ENCODE measurements at places on chromosomes 3 and 15.

- DNase-seq, result no peak
- H3K27me3 ChIP-seq, result 0 out of 2 replicates have a peak, but pooled peaks cover 2% of the 10 kb centered on the region
- no peak overlapping the region for H3K4me3 ChIP-seq
- peaks cover 11% of the 10 kb centered on the region for H3K4me1 ChIP-seq
- H3K36me3 ChIP-seq, result peaks cover 22% of the 10 kb centered on the region
Observed at GRCh38 chr15:51447855-51448621, 106.6 kb downstream of the GLDN start.

GRCh38 chr15:40789999-40790398, 16.9 kb upstream of the ZFYVE19 start:
- H3K27ac ChIP-seq, result no peak overlapping the region
- peaks cover 41% of the 10 kb centered on the region for H3K4me1 ChIP-seq
- DNase-seq, result no peak
- H3K27me3 ChIP-seq, result no peaks in the 10 kb centered on the region

GRCh38 chr3:98035208-98035607, at the start of gene GABRR3:
TSS of gene GABRR3 (minus strand) at chr3:98035315. CDS start at chr3:98034987, 328 bp downstream.
- no peaks in the 10 kb centered on the region for H3K4me1 ChIP-seq
- H3K4me3 ChIP-seq, result no peak within 1 kb of the TSS
- no peak for DNase-seq
- peaks cover 8% of the 10 kb centered on the region for H3K27me3 ChIP-seq
- no peak within 1 kb of the TSS for H3K27ac ChIP-seq

GRCh38 chr3:119300991-119301391, 6.8 kb downstream of the ARHGAP31 start:
- DNase-seq, result no peak
- H3K27ac ChIP-seq, result peak overlapping the region; percentile 71
- peak overlapping the region; percentile 37 for H3K4me3 ChIP-seq

- H3K27ac ChIP-seq, result no peak overlapping the region
- no peaks in the 10 kb centered on the region for H3K27me3 ChIP-seq
- no peak overlapping the region for H3K4me3 ChIP-seq
- H3K4me1 ChIP-seq, result peaks cover 4% of the 10 kb centered on the region
- H3K36me3 ChIP-seq, result no peaks in the 10 kb centered on the region
Observed at GRCh38 chr3:119401069-119401468, 62.3 kb downstream of the TMEM39A start.

- H3K27ac ChIP-seq, result no peak overlapping the region
- peaks cover 3% of the 10 kb centered on the region for H3K27me3 ChIP-seq
- H3K4me1 ChIP-seq, result peaks cover 2% of the 10 kb centered on the region
- no peak for DNase-seq
- no peak overlapping the region for H3K4me3 ChIP-seq
Observed at GRCh38 chr15:66675446-66675845, 26.6 kb upstream of the SMAD6 start.

GRCh38 chr3:138474163-138474562, 39.7 kb downstream of the ESYT3 start:
- no peak overlapping the region for H3K27ac ChIP-seq
- no peak for DNase-seq
- no peak overlapping the region for H3K4me3 ChIP-seq
- no peaks in the 10 kb centered on the region for H3K36me3 ChIP-seq
- peaks cover 15% of the 10 kb centered on the region for H3K4me1 ChIP-seq

GRCh38 chr3:63352008-63352279, 73.8 kb downstream of the SYNPR start:
- H3K27ac ChIP-seq, result no peak overlapping the region
- DNase-seq, result no peak
- peaks cover 1% of the 10 kb centered on the region for H3K27me3 ChIP-seq

- no peaks in the 10 kb centered on the region for H3K27me3 ChIP-seq
- no peaks in the 10 kb centered on the region for H3K36me3 ChIP-seq
- no peak for DNase-seq
Observed at GRCh38 chr3:89635137-89635536, 527.7 kb downstream of the EPHA3 start.

- peak overlapping the region; percentile 34 for H3K4me3 ChIP-seq
- H3K27ac ChIP-seq, result peak overlapping the region; percentile 47
- no peaks in the 10 kb centered on the region for H3K27me3 ChIP-seq
- DNase-seq, result no peak
Observed at GRCh38 chr3:63980019-63980418, 43.3 kb downstream of the PSMD6 start.

- no peaks in the 10 kb centered on the region for H3K36me3 ChIP-seq
- peak overlapping the region; percentile 90 for H3K27ac ChIP-seq
- H3K4me3 ChIP-seq, result peak overlapping the region; percentile 94
- no peaks in the 10 kb centered on the region for H3K27me3 ChIP-seq
- DNase-seq, result no peak
Observed at GRCh38 chr3:169240786-169241486, 422.6 kb downstream of the MECOM start.

DNA sequence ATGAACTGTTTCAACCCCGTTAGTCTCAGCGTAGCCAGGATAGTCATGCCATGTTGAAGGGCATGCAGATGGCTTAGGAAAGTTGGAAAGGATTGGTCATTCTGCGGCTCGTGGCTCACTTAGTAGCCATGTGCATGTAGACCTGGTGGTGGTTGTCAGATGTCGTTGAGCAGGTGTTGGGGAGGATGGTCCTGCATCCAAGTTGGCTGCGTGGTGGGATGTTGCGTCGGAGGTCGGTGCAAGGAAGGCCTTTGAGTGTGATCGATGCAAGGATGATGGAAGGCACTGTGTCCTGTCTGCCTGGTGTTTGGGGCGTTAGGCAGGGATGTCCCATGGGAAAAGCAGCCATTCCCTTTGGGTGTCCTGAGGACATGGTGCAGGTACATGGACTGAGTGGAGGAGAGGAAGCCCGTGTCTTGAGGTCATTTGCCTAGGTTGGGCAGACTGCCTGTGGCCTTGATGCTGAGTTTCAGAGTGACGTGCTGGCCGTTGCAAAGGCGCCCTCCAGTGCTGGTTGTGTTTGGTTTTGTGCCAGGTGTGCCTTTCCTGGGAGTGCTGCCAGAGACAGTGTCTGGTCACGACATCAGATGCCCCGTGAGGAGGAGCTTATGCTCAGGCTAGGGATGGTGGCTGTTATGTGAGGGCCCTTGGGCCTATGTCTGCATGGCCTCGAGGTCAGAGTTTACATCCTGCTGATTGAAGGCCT, 103.4 kb downstream of the SNRPN start:
- H3K27me3 ChIP-seq, result peaks cover 13% of the 10 kb centered on the region
- no peak overlapping the region for H3K4me3 ChIP-seq
- no peak for DNase-seq
- no peaks in the 10 kb centered on the region for H3K4me1 ChIP-seq
- no peak overlapping the region for H3K27ac ChIP-seq

- H3K4me1 ChIP-seq, result no peaks in the 10 kb centered on the region
- H3K27ac ChIP-seq, result no peak overlapping the region
- no peak for DNase-seq
- H3K4me3 ChIP-seq, result no peak overlapping the region
- H3K27me3 ChIP-seq, result peaks cover 14% of the 10 kb centered on the region
- no peaks in the 10 kb centered on the region for H3K36me3 ChIP-seq
Observed at GRCh38 chr3:51373658-51374421, 11.3 kb upstream of the MANF start.

DNA sequence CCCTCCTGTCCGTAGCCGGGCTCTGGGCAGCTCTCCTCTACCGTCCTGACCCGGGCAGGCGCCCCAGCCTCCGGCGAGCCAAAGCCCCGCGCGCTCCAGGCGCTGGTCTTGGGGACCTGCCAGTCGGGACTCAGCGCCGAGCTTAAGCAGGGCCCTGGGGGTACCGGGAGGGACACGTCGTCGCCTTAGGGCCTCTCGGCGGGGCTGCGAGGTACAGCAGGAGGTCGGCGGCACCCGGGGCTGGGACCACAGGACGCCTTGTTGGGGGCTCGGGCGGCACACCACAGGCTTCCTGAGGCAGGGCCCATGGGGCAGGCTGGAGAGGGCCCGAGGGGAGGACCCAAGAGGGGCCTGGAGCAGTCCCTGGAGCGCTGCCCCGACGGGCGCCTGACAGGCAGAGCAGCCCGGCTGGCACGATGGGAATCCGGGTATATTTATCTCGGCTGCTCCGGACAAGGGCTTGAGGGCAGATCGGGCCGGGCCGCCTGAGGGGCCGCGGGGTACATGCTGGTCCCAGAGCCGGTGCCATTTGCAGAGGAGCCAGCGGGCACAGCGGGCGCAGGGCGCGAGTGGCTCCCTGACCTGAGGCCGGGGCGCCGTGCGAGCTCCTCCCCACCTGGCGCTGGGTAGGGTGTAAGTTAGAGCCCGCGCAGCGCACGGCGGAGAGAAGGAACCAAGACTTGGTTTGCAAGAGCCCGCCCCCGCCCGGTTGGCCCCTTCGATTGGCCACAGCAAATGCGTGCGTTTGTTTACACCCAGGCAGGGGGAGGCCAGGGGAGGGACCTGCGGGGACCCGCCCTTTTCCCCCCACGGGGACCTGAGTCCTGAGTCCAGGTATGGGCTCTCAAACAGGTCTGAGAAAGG, 574 bp downstream of the SLC38A3 start:
- 0 out of 2 replicates have a peak, but pooled peaks cover 5% of the 10 kb centered on the region for H3K4me1 ChIP-seq
- H3K36me3 ChIP-seq, result no peaks in the 10 kb centered on the region
- DNase-seq, result no peak
- peaks cover 40% of the 10 kb centered on the region for H3K27me3 ChIP-seq
- no peak overlapping the region for H3K4me3 ChIP-seq
- no peak overlapping the region for H3K27ac ChIP-seq

DNA sequence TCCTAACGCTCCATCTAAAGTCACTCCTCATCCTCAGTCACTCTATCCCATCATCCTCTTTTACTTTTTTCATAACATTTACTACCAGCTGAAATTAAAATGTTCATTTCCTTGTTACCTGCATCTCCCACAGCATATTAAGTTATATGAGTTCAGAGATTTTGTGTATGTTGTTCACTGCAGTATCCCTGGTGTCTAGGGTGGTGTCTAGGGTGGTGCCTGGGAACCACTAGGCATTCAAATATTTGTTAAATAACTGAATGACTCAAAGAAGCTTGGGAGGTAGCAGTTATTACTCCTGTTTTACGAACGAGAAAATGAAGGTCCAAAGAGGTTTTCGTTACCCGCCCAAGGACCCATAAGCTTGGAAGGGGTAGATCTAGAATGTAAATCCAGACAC, 1.9 kb upstream of the C3orf49 start:
- H3K4me3 ChIP-seq, result no peak overlapping the region
- DNase-seq, result no peak
- H3K4me1 ChIP-seq, result 0 out of 2 replicates have a peak, but pooled peaks cover 5% of the 10 kb centered on the region
- no peaks in the 10 kb centered on the region for H3K36me3 ChIP-seq

DNA sequence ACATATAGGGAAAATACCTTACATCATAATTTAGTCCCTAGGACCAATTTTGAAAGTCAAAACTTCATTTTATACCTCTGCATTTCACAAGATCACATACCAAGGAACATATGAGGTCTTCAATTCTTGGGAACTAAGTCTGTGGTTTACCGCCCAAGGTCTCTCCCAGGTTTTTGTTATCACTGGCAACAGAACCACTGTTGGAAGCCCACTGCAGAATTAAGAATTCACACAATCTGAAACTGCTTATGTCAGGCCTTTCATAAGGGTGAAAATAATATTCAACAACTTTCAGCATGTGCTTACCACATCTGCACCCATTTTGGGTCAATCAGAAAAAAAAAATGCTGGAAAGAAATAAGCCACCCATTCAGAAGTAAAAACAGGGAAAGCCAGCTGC, 107.2 kb upstream of the MME start:
- H3K36me3 ChIP-seq, result no peaks in the 10 kb centered on the region
- H3K27me3 ChIP-seq, result no peaks in the 10 kb centered on the region
- peak overlapping the region; percentile 1 for H3K27ac ChIP-seq
- H3K4me1 ChIP-seq, result peaks cover 53% of the 10 kb centered on the region
- H3K4me3 ChIP-seq, result no peak overlapping the region

DNA sequence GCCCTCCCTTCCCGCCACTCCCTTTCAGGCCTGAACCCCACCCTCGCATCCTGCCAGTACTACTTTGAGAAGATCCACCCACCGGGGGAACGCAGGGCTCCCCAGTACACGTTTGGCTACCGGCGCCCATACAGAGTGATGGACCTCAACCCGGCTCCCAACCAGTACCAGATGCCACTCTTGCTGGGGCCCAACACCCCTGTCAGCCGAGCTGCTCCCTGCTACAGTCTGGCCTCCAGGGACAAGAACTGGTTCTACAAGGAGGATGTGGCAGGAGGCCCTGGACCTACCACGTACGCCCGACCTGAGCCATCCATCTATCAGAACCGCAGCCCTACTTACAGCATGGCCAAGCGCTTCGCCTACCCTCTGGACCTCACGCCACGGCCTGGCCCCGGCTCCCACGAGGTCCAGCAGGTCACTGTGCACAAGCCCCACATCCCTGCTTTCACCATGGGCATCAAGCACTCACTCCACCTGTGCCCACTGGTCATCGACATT, 14.4 kb upstream of the CSPG4 start:
- H3K27me3 ChIP-seq, result no peaks in the 10 kb centered on the region
- no peaks in the 10 kb centered on the region for H3K36me3 ChIP-seq
- H3K4me1 ChIP-seq, result peaks cover 25% of the 10 kb centered on the region
- no peak overlapping the region for H3K27ac ChIP-seq
- no peak for DNase-seq
- H3K4me3 ChIP-seq, result no peak overlapping the region

- H3K4me3 ChIP-seq, result no peak overlapping the region
- H3K27me3 ChIP-seq, result peaks cover 4% of the 10 kb centered on the region
- no peaks in the 10 kb centered on the region for H3K4me1 ChIP-seq
- no peaks in the 10 kb centered on the region for H3K36me3 ChIP-seq
Observed at GRCh38 chr15:73305331-73306211, 63.2 kb downstream of the HCN4 start.

DNA sequence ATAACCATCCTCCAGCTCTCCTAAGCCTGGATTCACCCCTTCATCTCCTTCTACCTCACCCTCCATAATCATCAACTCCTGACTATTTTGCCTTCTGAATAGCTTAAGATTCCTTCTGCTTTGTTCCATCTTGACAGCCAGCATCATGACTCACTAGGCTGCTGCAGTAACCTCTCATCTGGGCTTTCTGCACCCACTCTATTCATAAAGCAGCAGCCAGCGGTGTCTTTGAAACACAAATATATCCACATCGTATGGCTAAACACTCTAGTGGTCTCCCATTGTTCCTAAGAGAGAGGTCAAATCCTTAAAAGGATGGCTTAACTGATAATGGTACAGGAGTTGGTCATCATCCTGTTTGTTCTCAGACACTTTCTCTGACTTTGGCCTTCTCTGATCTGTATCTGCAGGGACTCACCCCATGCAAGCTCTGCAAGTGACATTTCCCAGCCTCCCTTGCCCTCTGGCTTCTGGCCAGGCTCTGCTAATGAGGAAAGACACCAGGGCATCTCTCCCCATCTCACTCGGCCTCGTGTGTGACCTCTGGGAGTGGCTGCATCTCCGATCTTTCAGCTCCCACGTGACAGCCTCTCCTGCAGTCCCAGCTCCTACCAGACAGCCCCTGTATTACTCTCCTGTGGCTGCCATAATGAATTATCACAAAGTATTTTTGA, 6.2 kb downstream of the GRK7 start:
- peak; percentile 7 for DNase-seq
- H3K4me3 ChIP-seq, result no peak overlapping the region
- no peak overlapping the region for H3K27ac ChIP-seq
- H3K27me3 ChIP-seq, result peaks cover 6% of the 10 kb centered on the region
- no peaks in the 10 kb centered on the region for H3K36me3 ChIP-seq
